ENCODE measurements at places on chromosomes 2 and 18. TPM values are rescaled to one million over a fixed set of nuclear protein-coding genes. Genes with fewer than 3 reads are reported as not detected.

Gene HADHB
- total RNA-seq, result 53.7 TPM

Gene TSGA10
- total RNA-seq, result 21.4 TPM

Gene SRD5A2
- 0.18 TPM for total RNA-seq

Gene PSMA8
- total RNA-seq, result not detected

Gene SH3BP4
- total RNA-seq, result 19.7 TPM

Gene MAP3K19
- 3.1 TPM for total RNA-seq

Gene IL36RN
- total RNA-seq, result not detected

Gene PRKAG3
- total RNA-seq, result not detected

Gene CFAP65
- 1.00 TPM for total RNA-seq

Gene LIPG
- total RNA-seq, result 10.0 TPM

Gene SPRED2
- 16.3 TPM for total RNA-seq

Gene CSRNP3
- total RNA-seq, result 98.3 TPM

Gene VWC2L
- 4.3 TPM for total RNA-seq

Gene KYNU
- total RNA-seq, result 0.27 TPM

Gene TFPI
- total RNA-seq, result 40.3 TPM

Gene SLC4A3
- total RNA-seq, result 20.9 TPM
